ENCODE measurements at places on chromosomes 11 and 22.

DNA sequence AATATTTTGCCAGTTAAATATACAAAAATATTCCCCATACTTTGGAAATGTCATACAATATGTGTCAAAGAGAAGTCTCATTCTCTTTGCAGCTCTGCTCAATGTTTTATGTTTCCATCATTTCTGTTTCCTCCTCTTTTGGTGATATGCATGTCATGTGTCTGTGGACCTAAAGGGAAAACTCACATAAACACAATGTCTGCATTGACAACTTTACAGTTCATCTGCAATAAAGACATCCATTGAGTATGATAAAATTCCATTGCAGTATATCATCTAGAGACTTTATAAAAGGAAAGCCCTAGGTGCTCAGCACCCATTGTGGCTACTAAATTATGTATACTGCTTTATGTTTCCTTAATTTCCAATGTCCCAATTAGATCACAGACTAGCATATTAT, 461.3 kb upstream of the FAT3 start:
- DNase-seq, result no peak

GRCh38 chr22:42950281-42950680, 64.7 kb downstream of the PACSIN2 start:
- DNase-seq, result no peak

DNA sequence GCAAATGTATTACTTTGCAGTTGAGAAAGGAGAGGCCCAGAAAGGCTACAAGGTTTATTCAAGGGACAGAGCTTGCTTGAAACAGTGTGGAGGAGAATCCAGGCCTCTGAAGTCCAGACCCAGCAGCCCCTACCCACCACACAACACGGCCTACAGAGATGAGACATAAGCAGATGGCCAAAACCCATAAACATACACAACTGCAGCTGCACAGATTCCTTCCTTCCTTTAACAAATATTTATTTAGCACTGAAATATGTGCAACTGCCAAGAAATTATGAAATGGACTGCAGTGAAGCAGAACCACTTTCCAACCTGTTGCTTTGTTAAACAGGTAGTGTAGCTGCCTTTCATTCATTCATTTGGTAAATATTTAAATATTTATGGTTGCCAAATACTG, 122.3 kb downstream of the SPATA19 start:
- DNase-seq, result no peak

DNA sequence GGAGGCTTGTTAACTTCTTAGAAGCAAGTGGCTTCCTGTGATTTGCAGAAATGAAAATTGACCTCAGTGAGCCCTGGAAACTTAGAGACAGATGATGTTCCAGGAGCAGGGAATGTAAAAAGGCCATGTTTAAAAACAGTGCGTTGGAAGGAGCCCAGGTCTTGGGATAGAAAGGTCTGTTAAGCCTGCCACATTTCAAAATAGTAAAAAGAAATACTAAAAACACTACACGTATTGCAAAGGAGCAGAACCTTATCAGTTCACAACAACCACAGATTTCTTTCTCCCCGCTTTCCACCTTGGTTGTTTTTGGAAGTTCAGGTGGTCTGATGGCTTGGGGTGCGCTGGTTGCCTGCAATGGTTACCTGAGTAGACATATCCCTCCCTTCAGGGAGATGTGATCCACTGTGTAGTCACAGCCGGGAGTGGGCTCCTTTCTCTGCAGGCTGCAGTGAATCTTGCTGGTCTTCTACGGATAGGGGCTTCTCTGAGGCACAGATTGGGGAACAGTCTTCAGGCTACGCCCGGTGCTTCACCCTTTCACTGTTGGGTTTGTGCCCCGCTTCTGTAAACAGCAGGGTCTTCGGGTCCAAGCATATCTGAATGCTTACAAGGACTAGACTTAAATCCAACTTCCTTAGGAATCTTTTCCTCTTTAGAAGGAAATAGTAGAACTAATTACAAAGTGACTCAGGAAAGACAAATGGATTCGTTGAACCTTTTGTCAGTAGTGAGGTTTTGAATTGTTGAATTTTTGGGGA, 1.9 kb downstream of the TEAD1 start:
- DNase-seq, result peak; percentile 37

DNA sequence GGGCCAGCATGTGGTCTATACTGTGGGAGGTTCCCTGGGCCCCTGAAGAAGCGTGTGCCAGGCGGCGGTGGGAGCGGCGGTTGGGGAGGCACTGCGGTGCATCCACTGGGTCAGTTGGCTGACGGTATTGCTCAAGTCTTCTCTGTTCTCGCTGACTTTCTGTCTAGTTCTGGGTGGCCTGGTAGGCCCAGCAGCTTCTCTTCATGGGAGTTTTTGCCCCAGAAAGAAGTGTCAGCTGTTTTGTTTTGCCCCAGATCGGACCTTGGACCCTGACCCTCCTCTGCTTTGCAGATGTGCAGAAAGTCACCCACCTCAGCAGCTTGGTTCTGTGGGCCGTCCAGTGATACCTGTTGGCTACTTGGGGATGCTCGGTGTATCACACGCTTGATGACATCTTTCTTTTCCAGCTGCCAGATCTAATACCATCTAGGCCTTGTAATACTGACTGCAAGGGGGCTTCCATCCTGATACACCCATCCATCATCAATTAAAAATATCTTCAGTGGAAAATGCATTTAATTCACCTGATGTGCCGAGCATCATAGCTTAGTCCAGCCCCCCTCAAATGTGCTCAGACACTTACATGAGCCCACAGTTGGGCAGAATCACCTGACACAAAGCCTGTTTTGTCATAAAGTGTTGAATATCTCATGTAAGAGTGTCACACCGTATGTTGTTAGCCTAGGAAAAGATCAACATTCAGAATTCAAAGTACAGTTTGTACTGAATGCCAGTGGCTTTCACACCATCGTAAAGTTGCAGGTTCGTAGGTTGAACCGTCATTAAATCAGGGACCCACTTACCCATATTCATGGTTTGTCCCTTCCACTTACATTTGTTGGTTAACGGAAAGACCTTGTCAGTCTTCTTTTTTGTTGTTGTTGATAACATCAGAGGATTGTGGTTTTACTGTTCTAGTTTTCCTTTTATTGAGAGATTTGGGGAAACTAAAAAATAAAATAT, 13.9 kb downstream of the ZBED4 start:
- DNase-seq, result no peak

GRCh38 chr11:110710628-110711381, 1.4 kb downstream of the ARHGAP20 start:
- DNase-seq, result peak; percentile 49

DNA sequence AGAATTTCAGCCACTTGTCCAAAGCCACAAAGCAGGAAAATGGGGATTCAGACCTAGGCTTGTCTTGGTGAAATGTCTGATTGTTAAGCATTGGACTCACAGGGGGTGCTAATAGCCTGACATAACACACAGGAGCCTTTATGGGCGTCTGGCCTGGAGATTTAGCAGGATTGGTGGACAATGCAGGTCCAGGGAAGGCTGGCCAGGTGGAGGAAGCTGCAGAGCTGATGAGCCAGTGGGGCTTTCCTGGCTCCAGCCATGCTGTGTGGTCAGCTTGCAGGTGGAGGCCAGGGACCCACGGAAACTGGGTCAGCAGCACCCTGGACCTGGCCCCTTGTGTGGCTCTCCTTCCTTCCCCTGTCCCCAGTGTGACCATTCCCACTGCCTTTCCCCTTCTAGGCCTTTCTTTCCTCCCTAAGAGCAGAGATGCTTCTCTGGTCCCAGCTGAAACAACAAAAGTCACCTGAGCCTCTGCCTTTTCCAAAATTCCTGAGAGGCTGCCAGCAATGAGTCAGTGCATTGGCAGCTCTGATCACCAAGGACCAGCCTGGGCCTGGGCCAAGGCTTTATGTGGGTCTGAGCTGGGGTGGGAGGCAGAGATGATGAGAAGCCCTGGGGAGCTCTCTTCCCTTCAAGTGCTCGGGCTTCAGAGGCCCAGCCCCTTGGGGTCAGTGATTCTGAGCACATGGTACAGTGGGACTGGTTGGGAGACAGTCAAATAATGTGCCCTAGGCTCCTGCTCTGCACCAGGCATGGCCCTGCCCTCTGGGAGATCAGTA, 85.2 kb downstream of the CCDC81 start:
- no peak for DNase-seq

- DNase-seq, result no peak
Measured at GRCh38 chr22:50376085-50376651, 33.0 kb downstream of the PPP6R2 start.

- DNase-seq, result no peak
Measured at GRCh38 chr11:7257724-7258123, 6.0 kb downstream of the SYT9 start.

GRCh38 chr22:35540595-35541253, at the start of gene RASD2:
TSS of gene RASD2 (plus strand) at chr22:35540831. CDS start at chr22:35546810, 5,979 bp downstream.
- no peak for DNase-seq

DNA sequence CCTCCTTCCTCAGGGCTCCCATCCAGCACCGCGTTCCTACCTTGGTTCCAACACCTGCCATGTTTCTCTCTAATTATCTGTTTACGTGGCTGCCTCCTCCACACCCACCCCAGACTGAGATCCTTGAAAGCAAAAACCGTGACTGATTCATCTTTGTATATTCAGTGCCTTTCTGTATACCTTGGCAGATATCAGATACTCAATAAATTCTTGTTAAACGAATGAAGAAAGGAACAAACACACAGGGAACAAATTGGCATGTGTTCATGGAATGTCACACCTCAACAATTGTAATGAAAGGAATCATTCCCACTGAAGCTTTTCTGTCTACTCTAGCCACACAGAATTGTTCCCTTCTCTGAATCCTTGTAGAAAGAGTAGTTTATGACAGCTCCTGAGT, 20.4 kb upstream of the LRRC55 start:
- DNase-seq, result no peak

DNA sequence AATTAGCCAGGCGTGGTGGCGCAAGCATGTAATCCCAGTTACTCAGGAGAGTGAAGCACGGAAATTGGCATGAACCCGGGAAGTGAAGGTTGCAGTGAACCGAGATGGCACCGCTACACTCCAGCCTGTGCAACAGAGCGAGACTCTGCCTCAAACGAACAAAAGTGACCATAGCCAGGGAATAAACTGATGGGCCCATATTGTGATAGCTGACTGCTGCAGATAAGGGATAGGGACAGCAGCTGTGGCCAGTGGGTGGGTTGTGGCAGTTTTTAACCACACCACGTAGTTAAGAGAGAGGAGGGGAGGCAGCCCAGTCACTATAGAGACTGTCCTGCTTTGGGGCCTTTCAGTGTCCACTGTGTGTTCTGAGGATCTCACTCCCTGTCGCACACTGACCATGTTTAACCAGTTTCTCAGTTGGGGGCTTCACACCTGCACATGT, 58.9 kb downstream of the PISD start:
- no peak for DNase-seq

DNA sequence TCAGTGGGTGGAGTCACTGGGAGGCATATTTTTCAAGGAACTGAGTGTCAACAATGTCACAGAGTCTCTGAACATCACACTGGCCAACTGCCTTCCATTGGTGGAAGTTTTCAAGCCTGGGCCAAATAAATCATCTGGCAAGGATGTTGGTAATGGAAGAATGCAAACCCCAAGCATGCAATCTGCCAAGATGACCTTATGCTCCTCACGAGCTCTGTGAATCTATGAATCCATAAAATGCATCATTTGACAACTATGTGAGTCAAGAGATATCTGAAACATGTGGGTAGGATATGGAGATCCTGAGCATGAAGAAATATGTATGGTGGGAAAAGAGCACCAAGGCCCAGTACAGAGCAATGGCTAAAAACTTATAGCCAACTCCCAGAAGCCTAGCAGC, 122.2 kb downstream of the PLEKHA7 start:
- DNase-seq, result no peak

All from left hindlimb (tissue), 1 donor.